Uterus (tissue), 4 donors: ENCODE measurements at places on chromosomes 1 and 21. TPM values are rescaled to one million over a fixed set of nuclear protein-coding genes. Genes with fewer than 3 reads are reported as not detected.

GRCh38 chr21:25637851-25638659 is 1.0 kb upstream of the JAM2 start:
- no peak for DNase-seq

- no peak for DNase-seq
Measured at GRCh38 chr1:198121056-198121826, 35.6 kb upstream of the NEK7 start.

The C1QA gene
- total RNA-seq: 33.1 TPM

GRCh38 chr1:221743416-221744208 is 1.7 kb upstream of the DUSP10 start:
- no peak for DNase-seq

GRCh38 chr1:169682071-169682470 is 29.3 kb downstream of the SELL start:
- no peak for DNase-seq

The RAB3B gene
- 0.06 TPM for total RNA-seq

GRCh38 chr21:33761441-33762036 is 119.2 kb downstream of the ITSN1 start:
- DNase-seq: peak; percentile 26

DNA sequence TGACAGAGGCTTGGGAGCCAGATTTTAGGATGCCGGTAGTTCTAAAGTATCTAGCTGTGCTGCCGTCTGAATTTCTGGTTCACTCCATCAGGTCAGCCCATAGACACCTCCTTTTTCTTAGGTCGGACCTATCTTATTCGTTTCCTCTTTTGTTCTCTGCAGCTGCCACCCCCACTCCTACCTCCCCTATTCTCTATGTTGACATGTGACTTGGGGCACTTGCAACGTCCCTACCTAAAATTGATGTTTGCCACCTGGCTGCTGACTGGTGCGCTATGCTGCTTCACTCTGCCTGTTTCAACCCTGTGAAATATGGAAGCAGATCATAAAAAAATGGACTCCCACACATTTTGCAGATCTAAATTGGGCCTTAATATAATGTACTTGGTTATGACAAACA is 55.3 kb downstream of the PBX1 start:
- DNase-seq: no peak

The MANEAL gene
- total RNA-seq: not detected

DNA sequence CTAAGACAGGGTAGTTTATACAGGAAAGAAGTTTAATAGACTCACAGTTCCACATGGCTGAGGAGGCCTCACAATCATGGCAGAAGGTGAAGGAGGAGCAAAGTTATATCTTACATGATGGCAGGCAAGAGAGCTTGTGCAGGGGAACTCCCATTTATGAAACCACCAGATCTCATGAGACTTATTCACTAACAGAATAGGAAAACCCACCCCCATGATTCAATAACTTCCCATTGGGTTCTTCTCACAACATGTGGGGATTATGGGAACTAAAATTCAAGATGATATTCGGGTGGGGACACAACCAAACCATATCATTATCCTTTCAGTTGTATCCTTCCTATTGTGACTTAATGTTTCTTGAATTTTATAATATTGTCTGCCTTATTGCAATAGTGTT is 13.4 kb upstream of the DDAH1 start:
- no peak for DNase-seq

- no peak for DNase-seq
Measured at GRCh38 chr1:160359559-160360226, 7.2 kb upstream of the NHLH1 start.

GRCh38 chr1:192809307-192810252 is 741 bp downstream of the RGS2 start:
- DNase-seq: peak; percentile 47

GRCh38 chr1:57295326-57295725 is 128.5 kb downstream of the DAB1 start:
- DNase-seq: no peak
